ENCODE measurements at places on chromosomes 4 and X.

- no peak for DNase-seq
Measured at GRCh38 chrX:20521222-20521621, 254.5 kb upstream of the RPS6KA3 start.

DNA sequence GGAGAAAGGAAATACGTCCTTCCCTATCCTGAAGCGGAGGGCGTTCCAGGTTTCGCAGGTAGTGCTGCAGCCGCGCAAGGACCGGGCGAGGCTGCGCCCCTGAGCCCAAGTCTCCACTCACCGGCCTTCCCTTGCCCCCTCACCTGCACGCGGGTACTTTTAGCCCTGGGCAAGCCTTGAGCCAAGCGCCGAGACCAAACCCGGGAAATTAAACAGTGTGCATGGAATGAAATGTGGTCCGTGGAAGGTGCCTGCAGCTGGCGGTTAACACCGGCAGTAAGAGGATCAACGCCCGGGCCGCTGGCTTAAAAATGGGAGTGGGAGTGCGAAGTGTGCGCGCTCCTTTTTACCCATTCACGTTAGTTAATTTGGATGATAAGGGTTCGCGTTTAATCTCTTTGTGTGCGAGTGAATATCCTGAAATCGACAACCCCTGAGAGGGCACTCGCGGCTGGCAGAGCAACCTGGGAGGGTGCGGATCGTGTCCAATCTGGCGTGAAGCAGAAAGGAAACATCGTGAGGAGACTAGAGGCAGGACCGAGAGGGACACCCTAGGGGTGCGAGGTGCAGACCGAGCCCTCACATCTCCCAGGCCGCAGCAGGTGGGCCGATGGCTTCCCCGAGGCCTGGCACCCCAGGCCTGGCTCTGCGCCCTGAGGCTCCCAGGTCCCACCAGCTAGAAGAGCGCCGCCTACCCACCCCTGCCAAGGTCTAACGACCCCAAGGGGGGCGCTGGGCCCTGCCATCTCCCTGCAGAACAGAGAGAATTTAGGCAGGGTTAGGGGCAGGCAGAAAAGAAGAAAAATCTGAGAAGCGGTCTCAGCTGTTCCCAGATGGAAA is 2.0 kb upstream of the HELT start:
- DNase-seq: no peak

GRCh38 chrX:134364711-134365110 is 95.3 kb upstream of the HPRT1 start:
- DNase-seq: no peak

- DNase-seq: no peak
Measured at GRCh38 chr4:186940476-186940875, 216.8 kb upstream of the FAT1 start.

GRCh38 chr4:138925495-138925894 is 90.1 kb upstream of the NOCT start:
- no peak for DNase-seq

DNA sequence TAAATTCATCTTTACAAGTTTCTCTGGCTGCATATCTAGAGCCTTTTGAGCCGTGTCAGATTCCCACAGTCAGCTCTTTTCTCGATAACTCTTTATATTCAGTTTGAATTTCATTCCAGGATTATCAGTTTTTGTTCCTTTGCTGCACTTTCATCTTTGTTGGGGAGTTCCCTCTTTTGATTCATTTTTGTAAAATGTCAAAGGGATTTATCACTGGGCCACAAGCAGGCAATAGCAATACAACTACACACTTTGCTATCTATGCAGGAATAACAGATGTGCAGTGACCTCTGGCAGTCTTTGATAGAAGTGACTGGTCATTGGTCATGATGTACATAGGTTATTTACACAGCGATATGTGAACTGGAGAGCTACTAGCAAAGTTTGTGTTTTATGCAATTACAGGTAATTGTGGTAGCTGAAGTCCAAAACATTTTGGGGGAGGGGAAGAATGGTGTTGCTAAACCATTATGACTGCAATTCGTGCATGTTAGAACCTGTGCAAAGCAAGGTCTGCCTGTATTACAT is 43.8 kb downstream of the HPGDS start:
- DNase-seq: no peak
